ENCODE measurements at places on chromosomes 5 and 9.

- no peak for DNase-seq
Measured at GRCh38 chr5:139481122-139481533, 1.4 kb downstream of the STING1 start.

DNA sequence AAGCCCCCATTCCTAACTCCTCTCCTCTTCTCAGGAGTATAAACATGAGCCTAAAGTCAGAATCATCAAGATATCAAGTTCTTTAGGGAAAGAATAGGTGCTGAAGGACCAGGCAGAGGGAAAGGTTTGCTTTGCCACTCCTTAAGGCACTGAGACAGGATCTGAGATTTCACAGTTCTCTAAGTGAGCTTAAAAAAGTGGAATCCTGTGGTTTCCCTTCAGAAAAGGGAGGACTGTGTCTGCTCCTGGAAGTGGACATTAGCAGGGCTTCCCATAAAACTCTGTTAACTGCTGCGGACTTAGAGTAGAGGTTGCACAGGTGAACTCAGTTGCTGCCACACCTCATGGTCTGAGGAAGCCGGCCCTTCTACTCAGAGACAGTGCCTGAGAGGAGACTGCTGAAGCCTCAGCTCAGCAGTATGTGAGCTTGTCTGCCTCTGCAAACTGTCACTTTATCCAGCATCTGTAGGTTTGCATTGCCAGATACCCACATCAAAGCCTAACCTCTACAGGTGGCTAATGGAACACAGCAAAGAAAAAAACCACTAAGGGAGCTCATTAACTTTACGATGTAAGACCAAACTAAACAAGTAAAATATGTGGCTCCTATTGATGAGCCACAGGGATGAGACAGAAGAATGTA, 42.9 kb downstream of the RIC1 start:
- DNase-seq: no peak

DNA sequence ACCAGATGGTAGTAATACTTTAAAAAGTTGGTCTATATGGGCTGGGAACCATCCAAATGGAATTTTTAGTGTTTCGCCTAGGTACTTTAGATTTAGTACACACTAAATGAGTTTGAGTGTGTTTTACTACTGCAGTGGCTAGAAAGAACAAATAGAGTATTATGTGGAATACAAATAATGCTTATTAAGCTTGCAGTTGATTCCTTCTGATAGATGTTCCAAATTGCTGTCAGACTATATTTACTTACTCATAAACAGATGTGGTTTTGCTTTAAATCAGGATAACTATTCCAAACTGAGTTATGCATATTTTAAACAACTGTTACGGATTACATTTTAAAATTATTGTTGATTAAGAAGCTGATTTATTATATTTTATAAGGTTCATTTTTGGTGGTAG, 103.3 kb downstream of the ZSWIM6 start:
- DNase-seq: no peak

GRCh38 chr9:73548201-73548600, 396.5 kb downstream of the ANXA1 start:
- DNase-seq: no peak

DNA sequence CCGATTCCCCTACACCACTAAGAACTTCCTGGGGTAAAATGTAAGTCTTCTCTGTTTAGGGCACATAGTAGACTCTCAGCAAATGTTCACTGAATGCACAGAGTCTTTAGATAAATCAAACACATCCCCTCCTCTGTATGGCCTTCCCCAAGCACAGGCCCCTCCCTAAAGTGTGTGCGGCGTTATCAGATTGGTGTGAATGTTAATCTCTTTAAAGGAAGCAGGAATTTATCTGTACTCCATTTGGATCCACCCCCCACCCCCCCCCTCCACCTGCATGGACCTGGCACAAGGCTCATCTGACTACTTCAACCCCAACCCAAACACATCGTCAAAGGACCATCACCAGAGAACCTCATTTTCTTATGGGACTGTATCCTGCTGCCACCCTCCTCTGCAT, 6.3 kb downstream of the PCDH1 start:
- DNase-seq: no peak

- no peak for DNase-seq
Measured at GRCh38 chr5:42593591-42593990, 163.0 kb upstream of the CCDC152 start.

GRCh38 chr5:159207686-159208513, 1.5 kb downstream of the RNF145 start:
- DNase-seq: peak; percentile 52

DNA sequence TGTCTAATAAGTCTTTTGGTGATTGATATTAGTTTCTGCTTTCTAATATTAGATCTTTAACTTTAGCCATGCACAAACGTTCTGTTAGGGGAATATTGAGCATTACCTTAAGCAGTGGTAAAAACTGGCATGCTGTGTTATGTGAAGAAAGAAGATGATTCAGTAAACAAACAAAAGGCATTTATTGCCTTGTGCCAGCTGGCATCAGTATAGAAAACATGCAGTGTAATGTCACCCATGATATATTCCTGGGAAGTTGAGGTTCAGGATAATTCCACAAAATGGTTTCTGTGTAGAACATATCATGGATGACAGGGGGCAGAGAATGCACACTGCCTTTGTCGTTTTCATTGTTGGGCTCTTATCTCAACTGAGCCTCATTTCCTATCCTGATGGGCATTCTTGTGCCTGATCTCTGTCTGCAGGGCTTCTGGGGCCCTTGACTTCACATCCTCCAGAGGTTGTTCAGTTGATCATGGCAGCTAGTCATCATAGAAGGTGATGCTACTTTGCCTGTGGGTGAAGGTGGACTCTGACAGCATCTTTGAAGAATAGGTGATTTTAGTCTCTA, 24.2 kb downstream of the LRRTM2 start:
- no peak for DNase-seq

DNA sequence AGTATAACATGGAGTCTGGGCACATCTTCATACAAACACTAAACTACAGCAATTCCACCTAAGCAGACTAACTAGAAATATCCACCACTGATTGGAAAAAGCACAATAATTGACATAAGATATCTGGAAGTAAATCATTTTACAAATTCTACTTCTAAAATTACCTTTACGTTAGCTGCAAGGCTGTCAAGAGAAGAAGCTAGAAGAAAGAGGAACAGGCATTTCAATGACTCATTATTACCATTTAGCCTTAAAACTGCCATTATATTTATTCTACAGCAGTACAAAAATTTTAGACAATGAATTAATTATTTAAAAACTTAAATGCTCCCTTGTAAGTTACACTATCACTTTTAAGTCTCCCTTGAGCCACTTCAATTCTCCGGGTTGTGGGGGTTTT, 43.4 kb upstream of the PLPP6 start:
- no peak for DNase-seq

GRCh38 chr5:132099905-132100304, 26.3 kb downstream of the CSF2 start:
- DNase-seq: no peak

- no peak for DNase-seq
Measured at GRCh38 chr5:59543821-59544442, 349.6 kb downstream of the PDE4D start.

- no peak for DNase-seq
Measured at GRCh38 chr5:132472431-132472830, 18.1 kb downstream of the IRF1 start.

DNA sequence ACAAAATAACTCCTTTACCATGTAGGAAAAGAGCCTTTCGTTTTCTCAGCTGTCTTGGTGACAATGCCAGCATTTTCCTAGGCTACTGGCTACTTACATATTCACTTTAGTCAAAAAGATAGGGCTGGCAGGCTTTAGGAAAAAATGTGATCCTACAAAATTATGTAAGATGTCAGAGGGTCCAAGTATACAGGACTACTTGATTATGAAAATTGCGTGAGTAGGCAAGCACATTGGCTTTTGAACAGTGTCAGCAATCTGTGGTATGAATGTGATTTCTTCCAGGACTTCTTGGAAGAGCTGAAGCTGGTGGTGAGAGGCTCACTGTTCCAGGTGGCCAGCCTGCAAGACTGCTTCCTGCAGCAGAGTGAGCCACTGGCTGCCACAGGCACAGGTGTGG, 22.8 kb downstream of the THBS4 start:
- DNase-seq: no peak

GRCh38 chr5:104909803-104910202, 1347.2 kb upstream of the NUDT12 start:
- no peak for DNase-seq

DNA sequence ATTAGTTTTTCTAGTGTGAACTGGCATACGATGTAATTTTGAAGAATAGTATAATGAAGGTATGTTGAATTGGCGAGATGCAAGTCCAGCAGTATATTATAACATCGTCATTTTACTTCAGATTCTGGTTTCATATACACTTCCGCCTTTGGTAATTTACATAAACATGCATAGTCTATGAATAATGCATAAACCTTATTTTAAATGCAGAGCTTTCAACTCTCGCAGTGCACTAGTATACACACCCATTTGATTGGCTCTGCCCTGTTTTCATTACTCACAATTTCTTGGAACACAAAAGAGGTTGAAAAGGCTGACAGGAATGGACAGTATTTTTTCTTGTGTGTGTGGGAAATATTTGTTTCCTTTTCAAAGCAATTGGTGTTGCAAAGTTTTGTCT, 128.9 kb upstream of the CCNH start:
- DNase-seq: no peak

DNA sequence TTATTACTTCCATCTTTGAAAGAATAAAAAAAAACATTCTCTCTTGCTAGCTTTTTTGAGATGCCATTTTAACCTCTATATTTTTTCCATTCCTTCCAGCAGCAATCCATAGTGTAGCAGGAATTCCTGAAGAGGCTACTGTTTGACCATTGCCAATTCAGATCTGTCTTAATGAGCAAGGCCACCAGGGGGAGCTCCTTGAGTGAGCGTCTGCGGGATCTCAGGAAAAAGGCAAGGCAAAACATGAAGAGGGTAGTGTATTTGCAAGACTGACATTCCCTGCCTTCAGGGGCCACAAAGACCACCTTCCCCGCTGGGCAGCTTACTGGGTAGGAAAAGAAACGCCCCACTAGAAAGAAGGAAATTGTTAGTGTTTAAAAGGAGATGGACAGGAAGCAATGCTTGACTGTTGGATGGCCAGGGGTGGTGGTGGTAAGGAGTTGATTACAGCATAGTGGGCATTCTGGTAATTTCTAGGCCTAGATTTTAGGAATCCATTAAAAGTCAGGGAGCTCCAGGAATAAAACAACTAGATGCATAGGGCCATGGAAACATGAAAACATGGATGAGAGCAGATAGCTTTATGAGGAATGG, 206.6 kb upstream of the HAPLN1 start:
- DNase-seq: no peak

- no peak for DNase-seq
Measured at GRCh38 chr9:134285215-134285845, 40.9 kb upstream of the RXRA start.

DNA sequence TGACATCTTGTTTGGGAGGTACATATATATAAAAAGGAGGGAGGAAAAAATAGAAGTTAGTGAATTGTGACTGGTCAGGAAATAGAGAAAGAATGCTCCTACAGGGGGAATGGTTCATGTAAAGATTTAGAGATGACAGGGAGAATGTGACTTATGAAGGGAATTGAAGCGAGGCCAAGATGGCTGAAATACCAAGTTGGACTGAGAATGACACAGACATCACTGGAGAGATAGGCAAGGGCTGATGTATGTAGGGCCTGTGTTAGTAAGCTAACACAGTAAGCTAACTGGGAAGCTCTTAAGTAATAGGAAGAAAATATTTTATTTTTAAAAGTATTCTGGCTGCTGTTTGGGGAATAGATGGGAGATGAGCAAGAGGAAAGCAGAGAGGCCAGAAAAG, 286.3 kb downstream of the NNT start:
- no peak for DNase-seq

GRCh38 chr5:14572836-14573235, 8.8 kb upstream of the OTULINL start:
- DNase-seq: no peak

- DNase-seq: no peak
Measured at GRCh38 chr5:7250611-7251010, 145.3 kb upstream of the ADCY2 start.

- DNase-seq: no peak
Measured at GRCh38 chr5:10995891-10996290, 234.9 kb upstream of the DAP start.

GRCh38 chr9:129575818-129576217, 45.1 kb downstream of the C9orf50 start:
- DNase-seq: no peak

GRCh38 chr5:145010834-145011233, 824.3 kb downstream of the PRELID2 start:
- no peak for DNase-seq

GRCh38 chr5:59173578-59173977, 590.7 kb downstream of the RAB3C start:
- DNase-seq: peak; percentile 11

DNA sequence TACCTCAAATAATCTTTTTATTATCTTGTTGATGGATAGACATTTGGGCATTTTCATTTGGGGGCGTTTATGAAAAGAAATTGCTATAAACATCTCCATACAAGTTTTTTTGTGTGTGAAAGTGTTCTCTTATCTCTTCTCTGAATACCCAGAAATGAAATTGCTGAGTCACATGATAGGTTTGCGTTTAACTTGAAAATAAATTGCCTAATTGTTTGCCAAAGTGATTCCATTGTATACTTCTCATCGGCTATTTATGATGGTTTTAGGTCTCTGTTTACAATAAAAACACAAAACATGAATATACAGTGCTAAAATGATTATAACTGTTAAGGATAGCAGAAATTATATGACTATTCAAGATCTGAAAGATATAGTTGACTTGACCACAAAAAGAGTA, 361.7 kb downstream of the TAF11L14 start:
- DNase-seq: no peak

DNA sequence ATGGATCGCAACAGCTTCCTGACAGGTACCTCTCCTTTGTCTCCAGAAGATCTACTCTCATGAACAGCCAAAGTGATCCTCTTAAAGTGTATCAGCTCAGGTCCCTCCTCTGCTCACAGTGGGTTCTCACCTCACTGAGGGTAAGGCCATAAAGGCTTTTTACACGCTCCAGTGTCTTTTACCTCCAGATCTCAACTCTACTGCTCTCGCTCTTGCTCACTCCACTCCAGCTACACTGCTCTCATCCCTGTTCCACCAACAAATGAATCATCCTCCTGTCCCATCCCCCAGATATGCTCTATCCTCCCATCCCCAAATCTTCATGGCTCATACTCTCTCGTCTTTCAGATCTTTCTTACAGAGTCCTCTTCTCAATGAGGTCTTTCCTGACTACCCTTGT, 248.6 kb upstream of the EFNA5 start:
- DNase-seq: no peak

DNA sequence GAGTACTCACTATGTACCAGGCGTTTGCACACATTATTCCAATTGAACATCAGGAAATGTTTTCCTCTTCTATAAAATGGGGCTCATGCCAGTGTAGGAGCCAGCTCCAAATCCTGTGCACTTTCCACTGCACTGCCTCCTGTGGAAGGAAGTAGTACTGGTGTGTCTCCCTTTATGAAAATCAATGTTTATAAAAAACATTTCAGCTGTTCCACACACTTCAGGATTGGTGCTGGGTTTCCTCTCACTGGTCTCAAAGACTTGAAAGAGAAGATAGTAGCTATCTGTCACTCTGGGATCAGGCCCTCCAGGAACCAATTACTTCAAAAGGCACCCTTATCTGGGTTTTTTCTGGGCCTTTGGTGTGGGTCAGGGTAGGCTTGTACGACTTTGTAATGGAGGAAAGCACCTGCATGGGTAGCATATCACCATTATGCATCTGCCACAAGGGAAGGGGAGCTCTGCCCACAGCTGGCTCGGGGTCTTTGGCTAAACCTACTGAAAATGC, 32.5 kb downstream of the RAB14 start:
- no peak for DNase-seq
